Fibroblast of lung (primary cell): ENCODE measurements at places on chromosomes 11 and 22. TPM values are rescaled to one million over a fixed set of nuclear protein-coding genes. Genes with fewer than 3 reads are reported as not detected.

TSPAN32 gene
- 0.17 and 0.26 TPM in 2 replicates for total RNA-seq

TST gene
- 21.6 and 25.4 TPM in 2 replicates for total RNA-seq

FAM111B gene
- total RNA-seq, result 0.26 and 0.33 TPM in 2 replicates

CHRNA10 gene
- total RNA-seq, result 0.50 and 0.51 TPM in 2 replicates

MMP20 gene
- not detected in 2 replicates for total RNA-seq

SPON1 gene
- 3.5 and 30.6 TPM in 2 replicates for total RNA-seq

CEP126 gene
- 1.8 and 6.4 TPM in 2 replicates for total RNA-seq

KRTAP5-2 gene
- total RNA-seq, result not detected in 2 replicates

TTC28 gene
- total RNA-seq, result 22.9 and 31.4 TPM in 2 replicates

MPZL3 gene
- total RNA-seq, result 0.26 and 0.33 TPM in 2 replicates

DEUP1 gene
- under 0.01 TPM in 1 of 2 replicates, not detected in the other for total RNA-seq
